ENCODE measurements at places on chromosomes 6 and 20.

GRCh38 chr6:107600936-107601335, 111.0 kb downstream of the SOBP start:
- DNase-seq: no peak

DNA sequence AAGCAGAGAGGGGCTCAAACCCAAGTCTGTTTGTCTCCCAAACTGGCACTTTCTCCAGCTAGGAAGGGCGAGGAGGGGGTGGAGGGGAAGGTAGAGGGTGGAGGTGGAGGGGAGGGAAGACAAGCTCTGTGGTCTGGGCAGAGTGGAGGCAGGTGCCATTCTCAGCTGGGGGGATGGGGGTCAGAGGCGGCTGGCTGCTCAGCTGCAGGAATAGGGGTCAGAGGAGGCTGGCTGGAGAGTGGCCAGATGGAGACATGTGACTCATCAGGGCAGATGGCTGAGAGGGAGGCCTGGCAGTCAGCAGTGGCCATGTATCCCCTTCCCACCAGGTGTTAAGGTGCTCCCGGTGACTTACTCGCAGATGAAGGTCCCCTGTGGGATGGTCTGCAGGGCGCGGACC, 3.5 kb upstream of the SLC44A4 start:
- no peak for DNase-seq

DNA sequence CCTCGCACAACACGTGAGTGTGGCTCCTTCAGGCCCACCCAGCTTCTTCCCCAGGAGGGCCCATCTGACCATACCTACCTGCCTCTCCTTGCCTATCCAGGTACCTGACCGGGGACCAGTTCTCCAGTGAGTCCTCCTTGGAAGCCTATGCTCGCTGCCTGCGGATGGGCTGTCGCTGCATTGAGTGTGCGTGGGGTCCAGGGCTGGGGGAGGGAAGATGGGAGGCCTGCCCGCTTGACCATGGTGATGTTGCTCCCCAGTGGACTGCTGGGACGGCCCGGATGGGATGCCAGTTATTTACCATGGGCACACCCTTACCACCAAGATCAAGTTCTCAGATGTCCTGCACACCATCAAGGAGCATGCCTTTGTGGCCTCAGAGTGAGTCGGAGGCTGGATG, 26.5 kb downstream of the PLCG1 start:
- peak; percentile 20 for DNase-seq

DNA sequence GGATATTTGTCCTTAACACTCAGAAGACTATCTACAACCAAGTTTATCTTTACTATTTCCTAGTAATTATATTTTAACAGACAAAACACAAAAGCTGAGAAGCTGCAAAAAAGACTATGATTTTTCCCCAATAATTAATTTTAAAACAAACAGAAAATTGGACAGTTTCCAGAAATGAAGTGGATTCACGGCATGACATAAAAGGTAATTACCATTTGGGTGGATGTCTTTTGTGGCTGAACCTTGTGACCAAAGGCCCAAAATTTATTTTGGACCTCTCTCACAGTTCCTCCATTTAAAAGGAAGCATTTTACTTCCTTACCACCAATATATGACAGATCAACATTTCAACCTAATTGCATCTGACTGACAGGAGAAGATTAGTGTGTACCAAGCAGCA, 90.2 kb downstream of the GMDS start:
- DNase-seq: no peak

DNA sequence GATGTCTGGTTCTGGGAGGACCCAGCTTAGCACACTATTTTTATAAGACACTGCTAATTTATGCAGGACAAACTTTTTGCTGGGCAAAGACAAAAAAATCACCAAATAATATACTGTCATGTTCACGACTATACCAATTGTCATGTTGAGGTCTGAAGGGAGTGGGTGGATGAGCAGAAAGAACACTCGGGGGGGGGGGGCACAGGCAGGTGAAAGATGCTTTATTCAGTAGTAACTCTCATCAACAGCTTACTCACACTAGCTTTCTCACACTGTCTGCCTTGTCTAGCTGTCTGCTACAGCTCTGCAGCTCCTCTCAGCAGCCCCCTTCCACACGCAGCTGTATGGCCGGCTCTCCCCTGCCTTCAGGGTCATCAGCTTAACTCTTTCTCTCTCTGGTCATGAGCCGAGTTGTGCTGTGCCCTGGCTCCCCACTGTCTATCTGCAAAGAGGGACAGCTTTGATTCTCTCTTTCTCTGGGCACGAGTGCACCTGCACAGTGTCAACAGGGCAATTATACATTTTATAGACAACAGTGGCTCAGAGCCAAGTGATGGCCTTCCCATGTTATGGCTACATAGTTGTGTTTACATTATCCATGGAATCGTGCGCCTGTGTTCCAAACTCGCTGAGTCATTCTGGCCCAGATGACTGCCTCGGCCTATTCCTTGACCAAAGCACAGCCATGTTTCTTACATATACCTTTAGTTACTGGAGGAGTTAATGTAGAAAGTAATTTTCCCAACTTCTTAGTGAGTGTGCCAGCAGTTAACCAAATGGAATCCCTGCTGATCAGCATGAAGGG, 187.7 kb upstream of the PRSS16 start:
- no peak for DNase-seq

GRCh38 chr6:53915026-53915691, 120.4 kb downstream of the LRRC1 start:
- no peak for DNase-seq

DNA sequence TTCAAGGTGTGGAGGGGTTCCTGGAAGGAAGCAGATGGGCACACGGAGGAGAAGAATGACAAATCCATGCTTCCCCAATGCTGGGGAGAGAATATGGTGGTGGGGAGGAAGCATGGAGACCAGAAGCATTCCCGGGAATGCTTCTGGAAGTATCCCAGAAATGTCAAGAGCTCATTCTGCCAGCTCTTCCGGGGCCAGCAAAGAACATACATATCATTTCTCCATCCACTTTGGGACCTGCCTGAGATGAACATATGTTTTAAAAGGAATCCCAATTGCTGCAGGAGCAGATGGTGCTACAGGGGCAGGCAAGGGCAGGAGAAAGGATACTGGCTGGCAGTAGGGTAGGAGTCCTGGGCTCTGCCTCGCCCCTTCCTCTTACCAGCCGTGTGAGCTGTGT, 37.9 kb upstream of the CCDC167 start:
- no peak for DNase-seq

DNA sequence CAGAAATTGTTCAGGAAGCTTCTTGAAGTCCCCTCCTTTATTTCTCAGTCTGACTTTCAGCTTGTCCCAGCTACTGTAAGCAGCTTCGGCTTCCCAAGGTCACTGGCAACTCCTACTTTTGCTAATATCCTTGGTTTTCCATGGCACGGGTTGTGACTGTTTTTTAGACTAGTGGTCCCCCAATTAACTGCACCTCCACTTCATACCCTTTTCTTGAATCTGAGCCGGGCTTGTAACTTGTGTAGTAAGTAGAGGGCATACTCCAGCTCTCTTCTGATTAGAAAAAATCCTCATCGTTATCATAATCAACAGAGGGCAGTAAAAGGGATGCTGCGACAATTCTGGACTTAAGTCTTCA, 162.3 kb upstream of the TNFAIP3 start:
- no peak for DNase-seq

All from left ventricle myocardium superior (tissue), 1 donor.